ENCODE measurements at places on chromosomes 1 and 21.

GRCh38 chr21:28247454-28248020 is 745.1 kb downstream of the LTN1 start:
- no peak for DNase-seq

- DNase-seq, result no peak
Observed at GRCh38 chr21:42627527-42628289, 25.7 kb upstream of the PDE9A start.

- DNase-seq, result no peak
Observed at GRCh38 chr1:61287734-61288133, 205.4 kb downstream of the NFIA start.

GRCh38 chr1:228891272-228892034 is 156.2 kb downstream of the RHOU start:
- DNase-seq, result no peak

DNA sequence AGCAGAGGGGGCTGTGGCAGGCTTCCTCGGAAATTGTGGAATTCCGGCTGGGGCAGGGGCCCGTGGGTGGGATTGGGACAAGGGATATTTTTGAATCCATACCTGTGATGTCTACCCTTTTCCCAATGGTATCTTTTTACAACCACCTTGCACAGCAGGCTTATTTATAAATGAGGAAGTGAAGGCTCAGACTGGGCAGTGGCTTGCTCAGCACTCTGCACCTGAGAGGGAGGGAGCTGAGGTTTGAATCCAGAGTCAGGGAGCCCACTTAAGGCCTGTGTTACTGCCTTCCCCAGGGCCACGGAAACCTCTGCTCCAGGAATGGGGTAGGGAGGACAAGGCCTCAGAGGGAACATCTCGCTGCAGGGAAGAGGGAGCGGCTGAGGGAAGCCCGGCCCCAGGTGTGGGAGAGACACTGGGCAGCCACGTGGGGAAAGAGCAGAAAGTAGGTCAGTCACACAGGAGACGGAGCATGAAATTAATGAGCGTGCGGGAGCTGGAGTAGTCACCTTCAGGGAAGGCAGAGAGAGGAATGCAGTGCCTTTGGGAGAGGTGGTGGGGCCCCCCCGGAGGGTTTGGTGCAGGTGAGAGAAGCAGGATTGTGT is 35.4 kb upstream of the SCMH1 start:
- DNase-seq, result no peak

GRCh38 chr1:98669355-98670296 is 8.1 kb downstream of the SNX7 start:
- DNase-seq, result no peak

DNA sequence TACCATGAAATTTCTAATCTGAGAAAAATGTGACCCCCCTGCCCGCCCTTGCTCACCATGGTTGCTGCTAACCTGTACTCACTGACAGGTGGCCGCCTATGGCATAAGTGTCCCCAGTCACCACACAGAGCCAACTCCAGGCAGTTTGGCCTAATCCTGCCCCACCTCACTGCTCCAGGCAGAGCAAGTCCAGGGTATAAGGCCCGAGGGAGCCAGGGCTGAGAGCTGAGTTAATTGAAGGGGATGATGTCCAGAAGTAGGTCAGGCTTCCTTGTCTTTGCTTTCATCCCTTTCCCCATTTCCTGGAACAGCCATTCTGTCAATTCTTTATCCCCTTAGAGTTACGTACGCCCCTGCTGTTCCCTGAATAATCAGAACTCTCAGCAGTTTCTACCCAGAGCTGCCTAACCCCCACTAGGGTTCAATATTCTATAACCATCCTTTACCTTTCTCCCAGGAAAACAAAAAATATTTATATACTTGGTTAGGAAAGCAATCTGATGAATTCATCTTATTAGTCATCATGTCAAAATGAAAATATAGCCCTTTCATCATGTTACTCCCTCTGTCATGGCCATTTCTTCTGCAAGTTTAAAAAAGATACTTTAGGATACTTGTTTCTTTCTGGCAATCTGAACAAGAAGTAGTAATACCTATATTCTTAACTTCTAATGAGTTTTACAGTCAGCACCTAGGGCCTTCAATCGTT is 29.4 kb upstream of the CD101 start:
- DNase-seq, result no peak

DNA sequence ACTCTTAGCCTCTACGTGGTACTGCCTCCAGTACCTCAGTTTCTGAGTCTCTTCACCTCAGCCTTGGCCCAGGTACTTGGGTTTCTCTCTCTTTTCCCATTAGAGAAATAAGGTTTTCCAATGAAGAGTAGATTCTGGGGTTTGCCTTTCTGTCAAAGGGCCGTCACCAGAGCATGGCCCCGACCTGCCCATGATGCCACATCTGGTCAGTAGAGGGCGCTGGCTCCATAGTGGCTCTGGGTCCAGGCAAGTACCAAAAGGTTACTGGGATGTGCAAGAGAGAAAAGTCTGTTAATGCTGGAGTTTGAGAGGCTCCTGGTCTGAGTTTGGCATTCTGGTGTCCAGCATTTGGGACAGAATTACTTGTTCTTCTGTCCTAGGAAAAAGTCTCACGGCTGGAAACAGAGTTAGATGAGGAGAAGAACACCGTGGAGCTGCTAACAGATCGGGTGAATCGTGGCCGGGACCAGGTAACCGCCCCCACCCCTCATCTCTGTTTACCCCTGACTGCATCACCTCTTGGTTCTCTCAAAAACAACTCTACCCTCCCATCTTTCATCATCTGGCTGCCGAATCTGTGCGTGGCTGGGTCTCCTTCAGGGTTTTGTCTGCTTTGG is 5.3 kb upstream of the TUFT1 start:
- peak; percentile 73 for DNase-seq

- DNase-seq, result no peak
Observed at GRCh38 chr1:15485636-15486035, 9.7 kb downstream of the CELA2B start.

GRCh38 chr1:85397490-85398032 is 67.4 kb downstream of the DDAH1 start:
- no peak for DNase-seq

GRCh38 chr1:180462102-180462501 is 40.3 kb downstream of the ACBD6 start:
- no peak for DNase-seq

- DNase-seq, result no peak
Observed at GRCh38 chr1:197173571-197174507, 27.4 kb upstream of the ASPM start.

DNA sequence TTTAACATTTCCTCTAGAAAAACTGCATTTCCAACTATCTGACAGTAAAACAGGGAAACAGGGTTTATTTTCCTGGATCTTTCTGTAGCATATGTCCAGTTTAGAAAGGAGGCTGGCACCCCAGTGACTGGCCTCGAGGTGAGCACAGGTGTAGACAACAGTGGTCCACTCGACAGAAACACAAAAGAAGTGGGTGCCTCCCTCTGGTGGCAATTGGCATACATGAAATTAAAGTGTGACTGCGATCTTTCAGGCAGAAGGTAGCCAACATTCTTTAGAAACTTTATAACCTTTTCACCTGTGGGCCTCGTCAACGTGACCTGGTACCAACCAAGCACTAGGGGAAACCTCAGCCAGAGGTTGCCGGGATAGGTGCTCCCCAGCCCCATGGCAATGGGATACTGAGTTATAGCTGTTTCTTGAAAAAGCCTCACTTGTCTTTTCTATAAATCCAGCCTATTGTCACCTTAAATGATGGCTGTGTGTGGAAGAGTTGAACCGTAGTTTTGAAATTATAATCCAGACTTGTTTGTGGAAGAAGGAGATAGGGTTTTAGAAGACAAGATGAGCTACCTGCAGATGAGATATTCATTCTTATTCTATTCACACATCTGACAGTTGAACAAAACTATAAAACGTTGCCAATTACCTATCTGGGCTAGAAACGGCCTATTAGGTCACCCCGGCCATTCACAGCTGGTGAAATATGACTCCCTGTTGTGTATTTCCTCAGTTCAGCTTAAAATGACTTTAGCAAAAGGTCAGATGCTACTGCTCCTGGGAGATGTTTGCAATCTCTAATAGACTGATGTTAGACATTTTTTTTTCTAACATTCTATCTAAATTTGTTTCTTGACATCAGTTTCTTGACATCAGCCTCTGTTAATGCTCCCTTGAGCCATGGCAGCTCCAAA is 44.3 kb downstream of the PCP4 start:
- no peak for DNase-seq

DNA sequence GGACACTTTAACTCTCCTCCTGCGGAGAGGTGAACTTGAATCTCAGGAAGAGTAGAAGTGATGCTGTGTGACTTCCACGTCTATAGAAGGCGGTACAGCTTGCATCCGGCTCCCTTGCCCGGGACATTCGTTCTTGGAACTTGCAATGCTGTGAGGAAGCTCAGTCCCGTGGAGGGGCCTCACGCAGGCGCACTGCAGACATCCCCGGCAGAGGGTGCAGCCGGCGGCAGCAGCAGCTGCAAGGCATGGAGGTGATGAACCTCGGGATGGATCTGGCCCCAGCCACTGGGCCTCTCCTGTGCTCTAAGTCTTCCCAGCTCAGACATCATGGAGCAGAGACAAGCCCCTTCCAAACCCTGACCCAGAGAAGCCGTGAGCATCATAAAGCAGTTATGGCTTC is 61.8 kb upstream of the SOD1 start:
- DNase-seq, result no peak

DNA sequence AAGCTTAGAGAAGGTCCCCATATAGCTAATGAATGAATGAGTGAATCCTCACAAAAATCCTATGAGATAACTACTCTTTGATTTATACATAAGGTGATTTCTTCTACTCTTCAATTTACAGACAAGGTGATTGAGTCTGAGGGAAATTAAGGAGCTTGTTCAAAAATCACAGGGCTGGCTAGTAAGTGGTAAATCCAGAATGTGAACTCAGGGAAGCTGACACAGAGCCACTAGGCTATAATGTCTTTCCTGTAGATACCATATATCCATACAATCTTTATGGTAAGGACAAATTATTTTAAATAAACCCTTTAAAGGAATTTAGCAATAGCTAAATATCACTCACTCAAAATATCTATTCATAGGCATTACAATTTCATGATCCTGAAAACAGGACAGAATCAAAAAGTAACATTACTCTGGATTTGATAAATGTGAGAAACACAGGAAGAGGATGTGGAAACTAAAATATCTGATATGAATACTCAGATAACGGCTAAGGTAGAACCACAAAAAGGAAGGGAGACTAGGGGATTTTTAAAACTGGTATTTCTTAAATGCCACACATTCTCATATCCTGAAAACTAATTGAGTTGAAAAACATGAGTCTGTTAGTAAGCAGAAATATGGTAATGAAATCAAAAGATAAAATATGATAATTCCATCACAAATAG is 108.2 kb downstream of the NBPF12 start:
- DNase-seq, result no peak

- DNase-seq, result no peak
Observed at GRCh38 chr1:185398022-185398421, 81.0 kb upstream of the IVNS1ABP start.

DNA sequence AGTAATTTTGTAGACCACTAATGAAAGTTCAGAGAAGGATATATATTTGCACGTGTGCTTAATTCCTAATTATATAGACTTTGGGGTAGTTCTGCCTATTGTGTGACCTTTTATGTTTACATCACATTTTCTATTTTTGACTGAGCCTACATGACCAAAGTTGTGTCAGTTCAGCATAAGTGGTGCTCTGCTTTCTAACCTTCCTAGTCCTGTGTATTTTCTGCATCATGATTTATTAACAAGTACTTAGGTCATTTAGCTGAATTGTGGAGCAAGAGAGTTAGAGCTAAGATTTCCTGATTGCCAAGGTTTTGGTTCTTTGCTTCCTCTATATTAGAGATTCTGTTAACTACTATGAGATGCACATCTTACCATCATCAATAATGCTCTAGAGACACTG is 176.0 kb downstream of the C1orf21 start:
- no peak for DNase-seq

- no peak for DNase-seq
Observed at GRCh38 chr1:204041232-204041767, 31.6 kb upstream of the SOX13 start.

GRCh38 chr1:82390627-82391026 is 589.9 kb downstream of the ADGRL2 start:
- DNase-seq, result no peak

DNA sequence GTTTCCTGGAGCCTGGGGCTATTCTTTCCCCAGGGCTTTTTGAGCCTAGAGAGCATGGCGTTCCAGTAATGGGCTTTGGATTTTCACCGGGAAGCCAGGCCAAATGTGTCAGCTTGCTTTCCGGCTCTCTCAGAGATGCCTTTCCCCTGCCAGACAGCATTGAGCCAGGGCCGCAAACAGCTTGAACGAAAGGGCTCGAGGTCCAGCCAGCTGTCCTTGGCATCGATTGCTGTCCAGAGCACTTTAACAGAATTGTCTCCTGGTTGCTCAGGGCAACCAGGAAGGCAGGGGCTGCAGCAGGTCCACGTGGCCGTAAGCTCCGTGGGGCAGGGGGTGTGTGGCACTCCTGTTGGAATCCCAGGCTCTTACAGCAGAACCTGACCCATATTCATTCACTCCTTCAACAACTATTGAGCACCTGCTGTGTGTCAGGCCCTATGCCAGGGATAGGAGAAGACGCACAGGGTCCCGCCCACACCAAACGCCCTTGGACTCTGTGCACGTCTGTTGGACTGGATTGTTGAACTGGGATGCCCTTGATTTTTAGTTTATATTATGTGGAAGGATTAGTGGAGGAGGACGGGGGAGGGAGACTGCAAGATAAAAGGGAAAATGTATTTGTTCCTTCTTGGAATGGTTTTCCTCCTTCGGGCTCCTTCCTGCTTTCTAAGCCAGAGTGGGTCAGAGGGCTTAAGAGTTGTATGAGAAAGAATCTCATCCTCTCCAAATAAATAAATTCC is 38.7 kb upstream of the EFHD2 start:
- no peak for DNase-seq

GRCh38 chr21:17782051-17782450 is 37.1 kb downstream of the C21orf91 start:
- peak; percentile 14 for DNase-seq

DNA sequence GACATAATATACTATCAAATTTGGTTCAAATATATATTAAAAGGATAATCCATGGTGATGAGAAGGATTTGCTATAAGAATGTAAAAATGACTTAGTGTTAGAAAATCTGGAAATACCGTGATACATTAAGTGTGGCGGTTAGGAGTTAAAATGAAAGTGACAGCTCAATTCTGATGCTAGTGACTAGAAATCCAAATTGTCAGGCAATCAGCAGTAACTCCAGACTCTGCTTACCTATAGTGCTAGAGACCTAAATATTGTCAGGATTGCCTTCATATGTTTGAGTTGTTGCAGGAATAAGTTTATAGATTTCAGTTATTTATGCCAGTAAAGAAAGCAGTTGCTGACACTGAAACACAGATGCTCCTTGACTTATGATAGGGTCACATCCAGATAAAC is 737.4 kb downstream of the MRPL39 start:
- no peak for DNase-seq

GRCh38 chr1:94852788-94853187 is 32.6 kb downstream of the SLC44A3 start:
- no peak for DNase-seq

All from activated gamma-delta T cell treated with Interleukin-2 at 50 U/mL for 16 hours (primary cell).